Sciatic nerve (tissue), 2 donors: ENCODE measurements at places on chromosomes 13 and 19.

- DNase-seq, result no peak
These were observed 1.1 kb downstream of the CD79A start for GRCh38 chr19:41877916-41878905.

GRCh38 chr13:73698859-73699258, 435.3 kb downstream of the KLF12 start:
- DNase-seq, result no peak

- no peak for DNase-seq
These were observed 5.8 kb upstream of the TPM4 start for GRCh38 chr19:16070366-16070990.

DNA sequence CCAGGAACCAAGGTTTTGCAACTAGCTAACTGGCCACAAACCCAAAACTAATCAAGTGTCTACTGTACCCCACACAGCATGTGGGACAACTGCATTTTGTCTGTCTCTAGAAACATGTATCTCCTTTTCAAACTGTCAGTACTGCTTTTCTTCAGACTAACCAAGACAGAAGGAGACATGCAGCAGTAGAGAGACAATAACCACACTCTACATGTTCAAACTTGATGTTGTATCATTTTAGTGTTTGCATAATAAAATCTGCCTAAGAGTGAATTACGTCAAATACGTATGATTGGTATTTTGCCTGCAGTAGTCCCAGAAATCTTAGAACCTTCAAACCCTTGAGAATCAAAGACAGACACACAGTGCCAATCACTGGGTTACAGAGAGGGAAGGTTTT, 22.0 kb upstream of the FREM2 start:
- DNase-seq, result no peak

DNA sequence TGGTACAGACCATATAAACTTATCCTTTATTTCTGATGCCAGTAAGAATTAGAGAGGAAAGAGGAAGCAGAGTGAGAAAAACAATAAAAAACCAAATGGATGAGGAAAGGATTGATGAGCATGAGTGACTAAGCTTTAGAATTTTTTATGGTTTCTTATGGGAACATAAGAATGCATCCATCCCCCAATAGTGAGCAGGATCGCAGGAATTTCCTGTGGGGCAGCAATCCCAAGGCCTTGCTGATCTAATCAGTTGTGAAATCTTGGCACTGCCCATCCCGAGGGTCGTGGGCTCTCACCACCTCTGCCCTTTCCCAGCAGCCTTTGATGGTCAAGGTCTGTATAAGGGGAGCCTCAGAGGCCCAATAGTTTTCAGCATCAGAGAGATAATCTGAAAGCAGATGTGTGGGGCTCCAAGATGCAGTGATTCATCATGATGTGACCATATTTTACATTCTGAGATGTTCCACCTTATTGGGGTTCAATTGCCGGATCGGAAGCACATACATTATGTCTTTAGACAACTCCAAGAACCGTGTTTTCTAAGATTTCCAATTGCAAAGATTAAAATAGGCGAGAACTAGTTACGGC, 222.1 kb downstream of the DNAJC15 start:
- DNase-seq, result no peak

GRCh38 chr19:7641290-7642276, 4.7 kb downstream of the STXBP2 start:
- DNase-seq, result no peak

DNA sequence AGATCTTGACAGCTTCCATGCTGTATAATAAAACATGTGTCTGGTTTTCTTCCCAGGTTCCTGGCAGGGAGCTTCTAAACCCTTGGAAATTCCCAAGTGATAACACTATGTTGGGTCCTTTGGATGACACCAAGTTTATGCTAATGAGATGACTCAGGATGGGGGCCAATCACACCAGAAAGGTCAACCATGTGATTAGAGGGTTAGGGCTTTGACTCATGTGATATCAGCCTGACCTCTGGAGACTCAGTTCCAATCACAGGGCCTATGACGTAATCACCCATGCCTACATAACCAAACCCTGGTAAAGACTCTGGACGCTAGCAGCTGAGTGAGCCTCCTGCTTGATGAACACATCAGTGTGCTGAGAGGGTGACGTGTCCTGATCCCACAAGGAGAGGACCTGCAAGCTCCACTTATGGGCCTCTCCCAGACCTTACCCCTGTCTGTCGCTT, 203.6 kb downstream of the DCLK1 start:
- DNase-seq, result no peak
